CD4-positive, alpha-beta T cell (primary cell): ENCODE measurements at places on chromosomes 4 and X. TPM values are rescaled to one million over a fixed set of nuclear protein-coding genes. Genes with fewer than 3 reads are reported as not detected.
A peak's percentile ranks its signal among the peaks of the same experiment; 100 is the strongest.

INPP4B gene
- 53.8 TPM for total RNA-seq

CCDC149 gene
- 0.69 TPM for total RNA-seq

ADH1C gene
- total RNA-seq = not detected

GIMD1 gene
- not detected for total RNA-seq

GRCh38 chrX:104913348-104913747, 307.1 kb downstream of the TEX13A start:
- no peak overlapping the region for H3K4me3 ChIP-seq
- no peaks in the 10 kb centered on the region for H3K27me3 ChIP-seq
- H3K27ac ChIP-seq = no peak overlapping the region
- H3K4me1 ChIP-seq = no peaks in the 10 kb centered on the region

DNA sequence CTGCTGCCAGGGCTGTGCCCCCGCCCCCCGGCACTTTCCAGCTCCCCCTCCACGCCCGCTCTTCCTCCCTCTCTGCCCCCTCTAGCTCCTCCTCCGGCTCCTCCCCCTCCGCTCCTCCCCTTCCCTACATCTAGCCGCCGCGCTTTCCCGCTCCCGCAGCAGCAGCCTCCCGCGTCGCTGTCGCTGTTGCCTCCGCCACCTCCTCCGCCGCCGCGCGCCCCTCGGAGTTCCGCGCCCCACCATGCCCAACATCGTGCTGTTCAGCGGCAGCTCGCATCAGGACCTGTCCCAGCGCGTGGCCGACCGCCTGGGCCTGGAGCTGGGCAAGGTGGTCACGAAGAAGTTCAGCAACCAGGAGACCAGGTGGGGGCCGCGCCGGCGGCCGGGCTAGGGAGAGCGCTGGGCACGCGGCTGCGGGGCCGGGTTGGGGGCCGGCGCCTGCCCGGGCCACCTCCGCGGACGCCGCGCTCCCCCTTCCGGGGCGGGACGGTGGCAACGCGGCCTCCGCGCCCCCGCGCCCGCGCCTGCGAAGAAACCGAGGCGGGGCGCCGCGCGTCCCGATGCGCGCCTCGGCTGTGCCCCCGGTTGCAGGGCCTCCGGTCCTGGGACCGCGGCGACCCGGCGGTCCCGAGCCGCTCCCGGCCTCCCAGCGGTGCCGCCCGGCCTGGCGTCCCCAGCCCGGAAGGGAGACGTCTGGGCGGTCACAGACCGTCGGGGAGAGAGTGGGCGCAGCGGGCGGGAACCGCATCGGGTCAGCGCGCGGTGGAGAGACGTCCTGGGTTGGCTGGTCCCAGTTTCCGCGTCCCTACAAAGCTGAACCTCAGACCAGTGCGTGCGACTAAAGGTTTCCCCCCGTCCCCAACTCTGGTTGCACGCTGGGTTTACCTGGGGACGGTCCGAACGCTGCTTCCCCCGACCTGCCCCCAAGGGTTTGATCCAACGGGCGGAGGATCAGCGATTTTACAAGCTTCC, at the start of gene PRPS2:
Gene PRPS2 (plus strand): TSS at position 156 of the 972 bp plus-strand sequence. CDS start 86 bp downstream, at position 242.
- H3K4me3 ChIP-seq = peak within 1 kb of the TSS; percentile 77
- DNase-seq = peak; percentile 66
- peaks cover 12% of the 10 kb centered on the region for H3K4me1 ChIP-seq

DNA sequence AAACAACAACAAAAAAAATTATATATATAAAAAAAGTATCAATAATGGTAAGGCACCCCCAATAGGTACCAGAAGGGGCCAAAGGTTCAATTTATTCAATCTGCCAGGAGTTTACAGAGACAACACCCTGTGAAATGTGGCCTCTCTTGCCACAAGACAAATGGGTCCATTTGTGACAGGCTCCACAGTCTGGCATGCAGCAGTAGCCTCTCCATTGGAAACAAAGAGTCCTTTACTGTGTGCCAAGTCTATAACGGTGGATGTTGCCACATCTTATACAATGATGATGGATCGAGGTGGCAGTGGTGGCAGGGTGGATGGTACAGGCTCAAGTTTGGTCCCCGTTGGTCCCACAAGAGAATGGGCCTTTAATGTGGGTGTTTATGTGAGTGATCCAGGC, 70.1 kb upstream of the SH3RF1 start:
- no peaks in the 10 kb centered on the region for H3K36me3 ChIP-seq
- H3K27me3 ChIP-seq = no peaks in the 10 kb centered on the region
- no peaks in the 10 kb centered on the region for H3K4me1 ChIP-seq
- H3K27ac ChIP-seq = no peak overlapping the region
- no peak overlapping the region for H3K4me3 ChIP-seq
- no peak for DNase-seq

DNA sequence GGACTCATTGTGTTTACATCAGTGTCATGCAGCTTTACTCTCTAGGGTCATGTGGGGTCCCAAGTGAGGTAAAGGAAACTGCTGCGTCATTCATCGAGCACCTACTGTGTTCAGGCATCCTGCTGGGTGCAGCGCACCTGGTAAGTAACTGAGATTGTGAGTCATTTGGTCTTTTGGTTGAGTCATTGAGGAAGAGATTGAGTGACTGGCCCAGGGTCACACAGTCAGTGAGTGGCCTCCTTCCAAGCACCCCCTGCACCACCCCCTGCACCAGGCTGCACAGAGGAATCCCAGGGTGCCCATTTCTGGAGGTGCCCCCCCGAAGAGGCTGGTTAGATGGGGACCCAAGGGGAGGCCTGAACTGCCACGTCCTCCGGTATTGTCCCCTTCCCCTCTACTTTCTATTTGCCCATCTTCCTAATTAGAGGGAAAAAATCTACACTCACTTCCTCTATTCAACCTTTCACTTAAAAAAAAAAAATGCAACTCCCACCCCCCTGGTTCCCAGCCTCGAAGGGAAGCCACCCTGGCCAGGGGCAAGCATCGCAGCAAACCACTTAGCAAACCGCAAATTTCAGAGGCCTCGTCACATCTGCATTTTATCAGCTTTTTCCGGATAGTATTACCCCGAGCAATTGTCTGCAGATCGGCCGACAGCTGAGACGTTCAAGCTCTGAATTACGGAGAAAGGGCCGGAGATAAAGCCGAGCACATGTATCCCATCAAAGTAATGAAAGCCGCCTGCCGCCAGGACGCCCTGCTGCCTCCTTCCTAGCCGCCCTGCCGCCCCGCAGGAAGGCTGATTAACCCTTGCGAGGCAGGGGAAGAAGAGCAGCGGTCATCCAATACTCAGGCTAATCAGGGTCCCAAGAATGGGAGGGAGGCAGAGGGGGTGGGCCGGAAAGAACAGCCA, 96.3 kb upstream of the MSX1 start:
- H3K4me3 ChIP-seq = no peak overlapping the region
- peaks cover 15% of the 10 kb centered on the region for H3K4me1 ChIP-seq
- no peaks in the 10 kb centered on the region for H3K36me3 ChIP-seq
- H3K27ac ChIP-seq = no peak overlapping the region
- no peaks in the 10 kb centered on the region for H3K27me3 ChIP-seq

DNA sequence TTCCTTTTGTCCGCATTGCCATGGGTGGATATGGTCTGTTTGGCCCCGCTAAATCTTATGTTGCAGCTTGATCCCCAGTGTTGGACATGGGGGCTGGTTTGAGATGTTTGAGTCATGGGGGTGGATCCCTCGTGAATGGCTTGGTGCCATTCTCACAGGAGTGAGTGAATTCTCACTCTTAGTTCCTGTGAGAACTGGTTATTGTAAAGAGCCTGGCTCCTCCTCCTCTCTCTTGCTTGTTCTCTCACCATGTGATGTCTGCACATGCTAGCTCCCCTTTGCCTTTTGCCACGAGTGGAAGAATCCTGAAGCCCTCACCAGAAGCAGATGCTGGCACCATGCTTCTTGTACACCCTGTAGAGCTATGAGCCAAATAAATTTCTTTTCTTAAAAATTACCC, 22.6 kb upstream of the STBD1 start:
- no peak overlapping the region for H3K4me3 ChIP-seq
- no peak overlapping the region for H3K27ac ChIP-seq
- no peaks in the 10 kb centered on the region for H3K27me3 ChIP-seq
- no peaks in the 10 kb centered on the region for H3K4me1 ChIP-seq
- no peak for DNase-seq
- no peaks in the 10 kb centered on the region for H3K36me3 ChIP-seq

GRCh38 chr4:153527690-153528089, 61.5 kb downstream of the TMEM131L start:
- H3K4me1 ChIP-seq = peaks cover 86% of the 10 kb centered on the region
- H3K36me3 ChIP-seq = peaks cover 7% of the 10 kb centered on the region
- peak overlapping the region; percentile 5 for H3K27ac ChIP-seq
- DNase-seq = no peak
- H3K4me3 ChIP-seq = no peak overlapping the region

- no peak overlapping the region for H3K27ac ChIP-seq
- no peaks in the 10 kb centered on the region for H3K27me3 ChIP-seq
- no peaks in the 10 kb centered on the region for H3K4me1 ChIP-seq
- DNase-seq = no peak
- no peaks in the 10 kb centered on the region for H3K36me3 ChIP-seq
These were observed 241.2 kb downstream of the PCDH10 start for GRCh38 chr4:133390198-133390855.

DNA sequence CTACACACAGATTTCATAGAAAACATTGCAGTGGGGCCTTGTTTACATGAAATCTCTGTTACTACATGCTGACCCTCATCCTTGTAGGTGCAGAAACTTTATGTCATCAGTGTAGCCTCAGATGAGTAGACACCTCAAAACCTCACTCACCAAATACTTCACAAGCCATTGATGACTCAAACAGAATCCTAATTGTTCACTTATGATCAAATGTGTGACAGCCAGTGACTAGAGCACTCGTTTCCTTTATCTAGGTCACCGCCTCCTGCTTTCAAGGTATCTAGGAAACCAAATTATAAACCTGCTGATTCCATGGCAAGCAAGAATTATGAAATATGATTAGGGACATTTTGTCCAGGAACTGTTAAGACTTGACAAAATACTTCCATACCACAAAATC, 255.8 kb upstream of the GPRIN3 start:
- no peaks in the 10 kb centered on the region for H3K36me3 ChIP-seq
- no peaks in the 10 kb centered on the region for H3K4me1 ChIP-seq
- H3K27me3 ChIP-seq = peaks cover 4% of the 10 kb centered on the region
- DNase-seq = no peak

GRCh38 chr4:24876431-24876830, 36.4 kb downstream of the CCDC149 start:
- no peaks in the 10 kb centered on the region for H3K4me1 ChIP-seq
- no peak overlapping the region for H3K27ac ChIP-seq
- no peak for DNase-seq
- H3K27me3 ChIP-seq = no peaks in the 10 kb centered on the region
- no peaks in the 10 kb centered on the region for H3K36me3 ChIP-seq

- H3K36me3 ChIP-seq = peaks cover 80% of the 10 kb centered on the region
- no peaks in the 10 kb centered on the region for H3K4me1 ChIP-seq
- no peak overlapping the region for H3K27ac ChIP-seq
- no peak for DNase-seq
- no peaks in the 10 kb centered on the region for H3K27me3 ChIP-seq
- no peak overlapping the region for H3K4me3 ChIP-seq
These were observed 21.9 kb downstream of the SEC24D start for GRCh38 chr4:118814058-118814457.

GRCh38 chrX:149858592-149858991, 22.4 kb upstream of the MAGEA8 start:
- DNase-seq = no peak
- no peaks in the 10 kb centered on the region for H3K4me1 ChIP-seq
- no peak overlapping the region for H3K27ac ChIP-seq
- H3K27me3 ChIP-seq = no peaks in the 10 kb centered on the region
